Activated T-helper 9 cell treated with anti-CD3 and anti-CD28 coated beads, Interleukin-2, amount 50 U/mL, for 16 hours (primary cell): ENCODE measurements at places on chromosomes 3 and 15.

- DNase-seq = no peak
Observed at GRCh38 chr3:95923496-95924210, 890.7 kb upstream of the EPHA6 start.

DNA sequence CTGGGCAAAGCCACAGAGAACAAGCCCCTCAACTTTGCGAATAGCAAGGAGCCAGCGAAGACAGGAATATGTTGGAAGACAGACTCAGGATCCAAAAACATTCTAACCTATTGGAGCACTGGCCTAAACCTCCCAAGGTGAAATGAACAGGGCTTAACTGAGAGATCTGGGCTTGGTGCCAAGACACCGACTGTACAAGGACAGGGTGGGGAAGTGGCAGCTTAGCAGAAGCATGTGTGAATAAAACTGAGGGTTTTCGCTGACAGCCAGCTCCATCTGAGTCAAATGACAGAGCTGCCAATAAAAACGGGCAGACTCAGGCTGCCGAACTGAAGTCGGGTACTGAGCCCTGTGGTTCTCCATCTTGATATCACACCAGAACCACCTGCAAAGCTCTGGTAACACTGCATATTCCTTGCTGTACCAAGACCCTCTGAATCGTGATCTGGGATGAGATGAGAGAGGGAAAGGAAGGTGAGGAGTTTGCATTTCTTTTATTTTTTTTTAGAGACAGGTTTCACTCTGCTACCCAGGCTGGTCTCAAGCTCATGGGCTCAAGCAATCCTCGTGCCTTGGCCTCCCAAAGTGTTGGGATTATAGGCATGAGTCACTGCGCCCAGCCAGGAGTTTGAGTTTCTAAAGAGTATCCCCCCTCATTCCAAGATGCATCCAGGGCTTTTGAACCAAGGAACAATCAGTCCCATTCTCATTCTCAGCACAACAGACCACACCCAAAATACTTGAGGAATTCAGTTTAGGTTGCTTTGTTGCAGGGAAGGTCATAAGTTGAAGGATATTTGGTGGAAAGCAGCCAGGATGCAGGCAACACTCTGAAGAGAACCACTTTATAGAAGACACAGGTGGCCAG lies 6.0 kb upstream of the PLCB2 start:
- DNase-seq = no peak

- no peak for DNase-seq
Observed at GRCh38 chr15:92657486-92657885, 1.9 kb upstream of the FAM174B start.

- no peak for DNase-seq
Observed at GRCh38 chr3:175279457-175279856, 420.3 kb downstream of the NAALADL2 start.

DNA sequence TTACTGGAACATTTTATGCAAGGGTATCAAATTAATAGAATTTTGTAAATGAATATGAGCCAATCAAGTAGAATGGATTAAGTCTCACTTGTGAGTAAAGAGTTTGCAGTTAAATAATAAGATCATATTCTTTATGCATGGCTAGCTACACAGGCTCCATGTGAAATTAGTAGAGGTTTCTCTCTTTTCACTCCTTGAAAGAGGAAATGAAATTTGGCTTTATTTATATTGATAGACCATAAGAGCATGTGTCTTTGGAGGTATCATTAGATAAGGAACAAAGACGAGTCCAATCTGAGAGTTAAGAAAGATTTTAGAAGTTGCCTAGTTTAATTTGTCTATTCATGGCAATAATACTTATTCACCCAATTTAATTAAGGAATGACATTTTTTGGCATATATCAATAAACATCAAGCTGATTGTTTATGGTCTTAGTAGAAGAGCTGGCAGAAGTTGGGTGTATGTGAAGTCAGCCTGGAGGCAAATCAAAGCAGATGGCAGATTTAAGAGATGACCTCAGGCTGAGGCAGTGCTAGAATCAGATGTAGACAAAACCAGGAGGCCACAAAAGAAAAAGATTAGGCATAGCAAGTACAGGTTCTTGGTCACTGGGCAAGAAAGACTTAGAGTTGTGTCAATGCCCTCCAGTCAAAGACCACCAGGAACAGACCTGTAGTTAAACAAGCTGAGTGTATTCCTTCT lies 406.5 kb upstream of the ARHGEF26 start:
- DNase-seq = no peak

GRCh38 chr3:14230729-14231128 lies 52.1 kb downstream of the LSM3 start:
- no peak for DNase-seq

GRCh38 chr15:39409876-39410530 lies 170.9 kb upstream of the THBS1 start:
- DNase-seq = no peak

- no peak for DNase-seq
Observed at GRCh38 chr3:135267487-135267886, 472.4 kb downstream of the EPHB1 start.

DNA sequence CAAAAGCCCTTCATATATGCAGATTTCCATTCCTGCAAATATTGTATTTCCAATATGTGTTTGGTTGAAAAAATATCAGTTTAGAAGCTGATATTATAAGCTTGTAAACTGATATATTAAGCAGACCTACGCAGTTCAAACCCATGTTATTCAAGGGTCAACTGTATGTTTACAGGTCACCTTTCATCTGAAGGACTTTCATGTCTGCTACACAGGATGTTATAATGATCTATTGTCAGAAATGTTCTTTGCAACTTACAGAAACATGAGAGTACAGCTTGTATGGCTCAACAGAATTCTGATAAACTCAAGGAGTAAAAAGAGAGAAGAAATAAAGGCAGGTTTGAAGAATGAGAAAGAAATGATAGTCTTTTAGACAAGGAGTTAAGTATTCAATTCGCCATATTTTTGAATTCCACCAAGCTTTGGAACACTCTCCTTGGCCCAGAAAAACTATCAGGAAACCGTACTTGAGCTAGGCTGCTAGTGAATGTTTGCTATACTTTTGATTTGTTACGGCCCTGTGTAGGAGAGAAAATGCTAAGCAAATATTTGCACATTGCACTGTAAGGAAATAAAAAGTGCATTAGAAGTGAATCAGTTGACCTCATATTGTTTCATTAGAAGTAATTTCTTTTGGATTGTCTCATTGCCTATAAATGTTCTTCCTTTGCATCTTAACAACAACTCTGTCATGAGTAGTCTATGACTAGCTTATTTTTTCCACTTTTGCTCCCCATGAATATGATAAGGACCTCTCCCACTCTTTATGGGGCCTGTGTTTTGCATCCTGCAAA lies 81.2 kb downstream of the NEK11 start:
- DNase-seq = no peak

DNA sequence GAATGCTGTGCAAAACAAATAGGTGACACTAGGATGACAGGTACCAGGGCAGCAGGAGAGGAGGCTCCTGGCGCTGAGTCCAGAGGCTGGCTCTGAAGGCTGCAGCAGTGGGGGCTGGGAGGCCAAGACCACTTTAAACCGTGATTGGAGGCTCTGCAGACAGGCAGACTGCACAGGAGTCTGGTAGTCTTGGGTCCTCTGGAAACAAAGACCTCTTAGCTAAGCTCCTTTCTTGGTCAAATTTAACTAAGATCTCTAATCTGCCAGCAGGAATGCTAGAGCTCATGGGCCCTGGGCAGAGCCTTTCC lies 4.4 kb upstream of the MUSTN1 start:
- no peak for DNase-seq

GRCh38 chr3:80238606-80239005 lies 470.8 kb upstream of the ROBO1 start:
- no peak for DNase-seq

GRCh38 chr3:152362086-152362485 lies 93.4 kb downstream of the MBNL1 start:
- DNase-seq = no peak

- no peak for DNase-seq
Observed at GRCh38 chr3:119635719-119636118, 24.7 kb downstream of the POPDC2 start.

GRCh38 chr3:83946049-83946448 lies 1012.7 kb upstream of the CADM2 start:
- DNase-seq = no peak

GRCh38 chr15:45276831-45277230 lies 24.8 kb downstream of the SLC28A2 start:
- no peak for DNase-seq
